Activated CD4-positive, alpha-beta memory T cell treated with anti-CD3 and anti-CD28 coated beads for 36 hours (primary cell): ENCODE measurements at places on chromosomes 3 and 15. TPM values are rescaled to one million over a fixed set of nuclear protein-coding genes. Genes with fewer than 3 reads are reported as not detected.

Gene THAP10
- 0.51 TPM for total RNA-seq

DNA sequence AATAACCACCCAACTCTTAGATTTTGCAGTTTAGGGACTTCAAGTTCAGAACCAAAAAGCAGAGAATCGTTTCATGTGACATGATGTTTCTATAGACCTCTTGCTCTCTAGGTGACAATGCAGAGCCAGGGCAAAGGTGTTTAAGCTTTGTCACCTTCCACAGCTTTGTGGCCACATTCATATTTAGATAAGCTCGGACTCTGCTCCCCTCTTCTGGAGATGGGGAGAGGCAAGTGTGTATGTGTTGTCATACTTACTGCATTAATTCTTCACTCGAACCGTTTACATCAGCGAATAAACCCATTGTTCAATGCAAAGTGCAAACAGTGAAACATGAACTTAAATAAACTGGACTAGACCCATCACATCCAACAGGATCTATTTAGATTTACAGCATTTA, 33.2 kb downstream of the ST3GAL6 start:
- no peak overlapping the region for H3K4me3 ChIP-seq
- DNase-seq: no peak
- H3K27ac ChIP-seq: no peak overlapping the region
- no peaks in the 10 kb centered on the region for H3K4me1 ChIP-seq

DNA sequence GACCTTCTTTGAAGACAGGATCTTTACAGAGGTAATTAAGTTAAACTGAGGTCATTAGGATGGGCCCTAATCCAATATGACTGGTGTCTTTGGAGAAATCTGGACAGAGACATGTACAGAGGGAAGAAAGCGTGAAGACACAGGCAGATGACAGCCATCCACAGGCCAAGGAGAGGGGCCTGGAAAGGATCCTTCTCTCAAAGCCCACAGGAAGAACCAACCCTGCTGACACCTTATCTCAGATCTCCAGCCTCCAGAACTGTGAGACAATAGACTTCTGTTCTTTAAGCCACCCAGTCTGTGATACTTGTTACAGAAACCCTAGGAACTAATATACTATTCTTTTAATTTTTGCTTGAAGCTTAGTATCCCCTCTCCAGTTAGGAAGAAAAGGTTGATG, 74.2 kb downstream of the WDR76 start:
- H3K36me3 ChIP-seq: no peaks in the 10 kb centered on the region
- no peak for DNase-seq
- no peak overlapping the region for H3K27ac ChIP-seq
- H3K4me3 ChIP-seq: no peak overlapping the region
- no peaks in the 10 kb centered on the region for H3K27me3 ChIP-seq
- peaks cover 2% of the 10 kb centered on the region for H3K4me1 ChIP-seq

DNA sequence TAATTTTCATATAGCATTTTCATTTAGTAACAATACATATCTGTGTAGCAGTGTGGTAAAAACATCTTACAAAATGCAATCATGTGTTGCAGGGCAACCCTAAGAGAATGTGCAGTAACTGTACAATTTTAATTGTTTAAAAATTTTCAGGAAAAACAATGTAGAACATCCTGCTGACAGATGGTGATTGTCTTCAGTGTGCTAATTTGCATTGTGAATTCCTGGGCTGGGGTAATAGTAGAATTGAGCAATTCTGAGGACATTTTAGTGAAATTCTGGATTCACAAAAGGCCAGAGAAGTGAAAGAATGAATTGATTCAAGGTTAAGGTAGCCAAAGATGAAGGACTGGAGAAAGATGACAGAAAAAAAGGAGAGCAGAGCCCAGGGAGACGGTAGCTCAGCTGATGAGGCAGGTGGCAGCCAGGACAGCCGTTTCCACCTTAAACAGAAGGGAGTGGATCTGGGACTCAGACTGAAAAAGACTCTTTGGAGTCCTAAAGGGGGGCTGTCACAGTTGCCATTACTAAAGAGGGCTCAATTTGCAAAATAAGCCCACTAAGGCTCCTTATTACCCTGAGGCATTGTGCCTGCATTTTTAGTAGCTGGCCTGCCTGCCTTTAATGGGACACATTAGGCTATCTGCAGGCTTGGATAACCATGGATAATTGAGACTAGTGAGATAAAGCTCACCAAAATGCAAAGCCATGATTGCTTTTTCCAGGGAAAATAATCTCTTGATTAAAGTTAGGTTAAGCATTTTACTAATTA, 8.6 kb downstream of the MAP3K13 start:
- no peaks in the 10 kb centered on the region for H3K36me3 ChIP-seq
- H3K4me1 ChIP-seq: no peaks in the 10 kb centered on the region
- no peak overlapping the region for H3K4me3 ChIP-seq
- no peak overlapping the region for H3K27ac ChIP-seq
- DNase-seq: no peak

- H3K4me1 ChIP-seq: peaks cover 43% of the 10 kb centered on the region
- peak overlapping the region; percentile 95 for H3K27ac ChIP-seq
- no peaks in the 10 kb centered on the region for H3K27me3 ChIP-seq
Measured at GRCh38 chr15:66505430-66505811, 295 bp downstream of the ZWILCH start.

- H3K4me3 ChIP-seq: no peak overlapping the region
- peaks cover 9% of the 10 kb centered on the region for H3K4me1 ChIP-seq
- H3K36me3 ChIP-seq: no peaks in the 10 kb centered on the region
- no peak overlapping the region for H3K27ac ChIP-seq
- DNase-seq: no peak
- no peaks in the 10 kb centered on the region for H3K27me3 ChIP-seq
Measured at GRCh38 chr3:149278911-149279310, 54.5 kb downstream of the TM4SF18 start.

Gene C3orf33
- total RNA-seq: 1.6 TPM

Gene UTS2B
- total RNA-seq: not detected

Gene RRP9
- total RNA-seq: 35.4 TPM

GRCh38 chr3:25471081-25471768, 43.2 kb downstream of the RARB start:
- no peak overlapping the region for H3K4me3 ChIP-seq
- H3K4me1 ChIP-seq: peaks cover 7% of the 10 kb centered on the region
- no peaks in the 10 kb centered on the region for H3K27me3 ChIP-seq

GRCh38 chr3:31227131-31227562, 305.6 kb upstream of the STT3B start:
- no peak for DNase-seq
- peak overlapping the region; percentile 2 for H3K4me3 ChIP-seq
- H3K27me3 ChIP-seq: no peaks in the 10 kb centered on the region
- peaks cover 87% of the 10 kb centered on the region for H3K4me1 ChIP-seq

Gene CYP8B1
- not detected for total RNA-seq

Gene GATA2
- not detected for total RNA-seq

GRCh38 chr3:170278627-170279026, 56.4 kb downstream of the PRKCI start:
- peaks cover 35% of the 10 kb centered on the region for H3K36me3 ChIP-seq
- no peak for DNase-seq
- H3K4me3 ChIP-seq: no peak overlapping the region

DNA sequence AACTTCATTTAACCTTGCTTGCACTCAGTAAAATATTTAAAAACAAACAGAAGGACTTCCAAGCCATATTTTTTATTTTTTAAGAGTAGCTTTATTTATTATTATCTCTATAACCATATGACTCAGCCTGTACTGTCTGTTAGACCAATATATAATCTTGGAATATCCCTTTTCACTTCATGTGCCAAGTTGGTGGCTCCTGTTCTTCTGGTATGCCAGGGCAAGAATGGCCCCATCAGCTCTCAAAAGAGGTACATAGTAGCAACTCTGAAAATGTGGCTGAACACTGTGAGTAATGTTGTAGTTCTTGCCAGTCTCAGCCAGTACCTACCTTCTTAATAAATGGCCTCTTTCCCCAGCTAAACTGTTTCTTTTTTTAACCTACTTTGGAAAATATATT, 257.0 kb upstream of the UBE2E1 start:
- no peak for DNase-seq
- H3K4me1 ChIP-seq: no peaks in the 10 kb centered on the region
- H3K27ac ChIP-seq: no peak overlapping the region
- no peak overlapping the region for H3K4me3 ChIP-seq

Gene ARIH1
- 187 TPM for total RNA-seq

GRCh38 chr15:74997141-74997540, 1.8 kb downstream of the SCAMP5 start:
- H3K27ac ChIP-seq: no peak overlapping the region
- peaks cover 26% of the 10 kb centered on the region for H3K27me3 ChIP-seq
- H3K4me1 ChIP-seq: peaks cover 10% of the 10 kb centered on the region
- no peak overlapping the region for H3K4me3 ChIP-seq

Gene B3GNT5
- total RNA-seq: 12.9 TPM

Gene ATP13A3
- total RNA-seq: 145 TPM

- peaks cover 41% of the 10 kb centered on the region for H3K27me3 ChIP-seq
- no peaks in the 10 kb centered on the region for H3K36me3 ChIP-seq
- no peak overlapping the region for H3K4me3 ChIP-seq
- no peak overlapping the region for H3K27ac ChIP-seq
- H3K4me1 ChIP-seq: peaks cover 6% of the 10 kb centered on the region
Measured at GRCh38 chr15:29143293-29143692, 126.3 kb downstream of the NSMCE3 start.

DNA sequence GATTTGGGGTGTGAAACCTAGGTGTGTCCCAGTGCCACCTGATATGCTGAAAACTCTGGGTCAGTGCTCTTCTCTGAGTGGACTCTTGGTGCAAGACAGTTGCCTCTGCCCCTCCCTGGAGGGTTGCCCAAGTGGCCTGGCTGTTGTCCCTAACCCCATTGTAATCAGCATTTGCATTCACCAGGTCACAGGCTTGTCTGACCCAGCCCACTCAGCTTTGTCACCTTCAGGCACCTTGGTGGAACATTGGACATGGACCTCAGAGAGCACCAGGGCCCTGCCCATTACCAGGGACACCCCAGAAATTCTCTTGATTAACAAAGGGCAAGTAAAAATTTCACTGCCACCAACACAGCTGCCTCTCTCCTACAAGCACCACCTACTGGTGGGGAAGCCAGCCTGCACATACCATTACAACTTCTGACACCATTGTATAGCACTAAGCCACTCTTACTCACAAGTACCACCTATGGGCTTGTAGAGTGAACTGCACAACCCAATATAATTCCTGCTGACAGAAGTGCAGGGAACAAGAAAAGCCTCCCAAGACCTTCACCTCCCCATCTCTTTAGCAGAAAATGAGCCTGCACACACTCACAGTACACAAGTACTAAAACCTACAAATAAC, 324.6 kb downstream of the EPHA6 start:
- H3K27ac ChIP-seq: no peak overlapping the region
- no peak for DNase-seq
- H3K4me3 ChIP-seq: no peak overlapping the region
- no peaks in the 10 kb centered on the region for H3K27me3 ChIP-seq
